ENCODE measurements at places on chromosomes 16 and 17.

- DNase-seq = no peak
These were observed 3.6 kb downstream of the NUP85 start for GRCh38 chr17:75209061-75209460.

- DNase-seq = no peak
These were observed 23.2 kb downstream of the RNF157 start for GRCh38 chr17:76217081-76217480.

- DNase-seq = no peak
These were observed 275.4 kb downstream of the MRTFB start for GRCh38 chr16:14346278-14347142.

DNA sequence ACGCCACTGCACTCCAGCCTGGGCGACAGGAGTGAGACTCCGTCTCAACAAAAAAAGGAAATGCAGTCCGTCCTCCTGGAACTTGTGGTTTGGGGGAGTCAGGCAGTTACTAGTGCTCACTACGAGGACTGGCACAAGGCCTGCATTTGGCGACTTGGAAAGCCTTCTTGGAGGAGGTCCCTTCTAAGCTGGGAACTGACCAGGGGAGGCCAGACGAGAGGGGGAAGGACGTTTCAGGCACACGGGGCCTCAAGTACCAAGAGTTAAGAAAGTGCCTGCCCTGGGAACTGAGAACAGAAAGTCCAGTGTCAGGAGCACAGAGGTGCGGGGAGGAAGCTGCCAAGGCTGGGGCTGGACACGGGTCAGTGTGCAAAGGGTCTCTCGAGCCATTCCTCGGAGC, 89.9 kb downstream of the ABR start:
- DNase-seq = no peak

DNA sequence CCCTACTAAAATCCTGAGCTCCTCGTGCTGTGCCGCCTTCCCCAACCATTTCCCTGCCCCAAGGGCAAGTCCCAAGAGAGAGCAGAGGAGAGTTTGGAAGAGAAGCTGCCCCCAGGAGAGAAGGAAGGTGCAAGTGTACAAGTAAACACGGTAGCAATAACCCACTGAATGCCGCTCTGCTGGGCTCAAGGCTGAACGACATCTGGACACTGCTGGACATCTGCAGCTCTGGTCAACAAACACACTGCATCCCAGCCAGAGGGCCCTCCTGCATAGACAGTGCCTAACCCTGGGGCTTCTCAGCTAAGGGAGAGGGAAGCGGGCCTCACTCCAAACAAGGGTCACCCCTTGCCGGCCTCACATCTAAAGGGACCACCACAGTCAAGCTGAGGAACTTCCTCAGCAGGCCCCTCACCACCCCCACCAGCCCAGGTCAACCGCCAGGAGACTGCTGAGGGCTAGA, 12.7 kb downstream of the JUP start:
- DNase-seq = no peak

All from stimulated activated CD8-positive, alpha-beta memory T cell treated with anti-CD3 and anti-CD28 coated beads, Interleukin-7, amount 100 ng/mL, for 1 hour (primary cell).